Anterior cingulate cortex (tissue), 58 donors: ENCODE measurements at places on chromosomes 6 and 20.

DNA sequence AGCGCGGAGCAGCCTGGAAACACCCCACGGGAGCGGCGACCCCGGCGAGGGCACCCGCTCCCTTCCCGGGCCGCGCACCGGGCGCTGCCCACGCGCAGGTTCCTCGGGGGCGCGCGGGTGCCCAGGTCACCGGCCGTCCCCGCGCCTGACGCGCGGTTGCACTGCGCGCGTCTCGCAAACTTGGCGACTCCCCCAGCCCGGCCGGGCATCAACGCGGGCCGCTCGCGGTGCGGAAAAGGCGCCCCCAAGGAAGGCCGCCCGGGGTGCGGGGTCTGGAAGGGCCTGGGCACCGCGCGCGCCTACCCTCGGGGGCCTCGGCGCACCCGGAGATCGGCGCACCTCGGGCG, 555 bp upstream of the ZBTB46 start:
- DNase-seq: no peak

DNA sequence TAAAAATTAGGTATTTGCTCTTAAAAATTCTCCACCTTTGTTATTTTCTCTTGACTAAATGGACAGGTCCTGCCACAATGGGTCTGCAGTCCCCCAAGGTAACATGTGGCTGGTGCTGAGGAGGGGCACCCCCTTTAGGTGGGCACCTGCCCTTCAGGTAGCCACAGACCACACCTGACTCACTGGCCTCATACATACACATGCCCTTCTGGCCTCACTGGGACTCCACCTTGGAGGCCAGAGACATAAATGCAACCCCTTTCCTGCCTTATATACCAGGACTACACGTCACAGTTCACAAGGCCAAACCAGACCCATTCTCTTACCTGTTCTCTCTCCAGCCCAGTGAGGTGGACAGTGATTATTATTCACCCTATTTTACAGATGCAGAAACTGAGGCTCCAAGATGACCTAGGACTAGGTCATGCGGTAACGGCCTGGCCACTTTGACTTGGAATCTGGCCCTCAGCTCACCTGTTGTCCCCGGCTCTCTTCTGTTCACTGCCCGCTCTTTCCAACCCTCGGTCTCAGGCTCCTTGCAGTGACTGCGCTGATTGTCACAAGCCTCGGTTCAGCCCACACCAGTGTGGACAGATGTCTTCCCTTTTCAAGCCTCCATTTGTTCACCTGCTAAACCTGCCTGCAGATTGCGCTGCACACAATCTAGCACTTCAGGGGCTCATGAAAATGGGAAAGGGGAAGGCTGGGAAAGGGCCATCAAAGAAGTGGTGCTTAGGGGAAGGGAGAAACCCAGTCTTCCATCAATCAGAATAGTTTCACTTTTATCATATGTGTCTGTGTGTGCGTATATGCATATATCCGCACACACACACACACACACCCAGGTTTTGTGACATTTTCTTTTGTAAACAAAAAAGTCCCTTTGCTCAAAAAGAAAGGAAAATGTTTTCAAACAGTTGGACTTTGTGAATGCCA, 121.7 kb downstream of the BCAS1 start:
- DNase-seq: no peak

- DNase-seq: no peak
Measured at GRCh38 chr6:91669871-91670268, 1083.0 kb upstream of the MAP3K7 start.

DNA sequence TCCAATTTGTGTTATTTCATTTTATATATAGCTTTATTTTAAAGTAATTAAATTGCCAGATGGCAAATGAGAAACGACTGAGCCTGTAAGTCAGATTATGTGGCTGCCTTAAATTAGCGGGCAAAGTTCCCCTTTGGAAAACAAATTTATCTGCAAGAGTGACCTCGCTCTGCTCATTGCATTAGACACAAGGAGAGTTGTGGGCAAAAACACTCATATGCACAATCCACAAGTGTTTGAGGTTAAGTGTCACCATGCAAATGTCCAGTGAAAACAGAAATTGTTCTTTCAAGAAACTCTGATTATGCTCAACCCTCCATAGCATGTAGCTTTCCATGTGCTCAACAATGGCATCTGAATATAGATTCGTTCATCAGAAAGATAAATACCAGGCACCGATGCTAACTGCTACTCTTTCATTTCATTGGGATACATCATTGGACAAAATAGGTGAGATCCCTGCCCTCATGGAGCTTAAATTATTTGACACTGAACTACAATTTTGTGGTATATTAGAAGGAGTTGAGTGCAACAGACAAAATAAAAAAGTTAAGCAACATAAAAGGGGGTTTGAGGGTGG, 1.7 kb upstream of the NHSL1 start:
- DNase-seq: no peak

GRCh38 chr20:46774943-46775560, 65.6 kb downstream of the SLC2A10 start:
- DNase-seq: no peak

- DNase-seq: peak; percentile 5
Measured at GRCh38 chr6:37517411-37517812, 17.7 kb upstream of the CCDC167 start.

DNA sequence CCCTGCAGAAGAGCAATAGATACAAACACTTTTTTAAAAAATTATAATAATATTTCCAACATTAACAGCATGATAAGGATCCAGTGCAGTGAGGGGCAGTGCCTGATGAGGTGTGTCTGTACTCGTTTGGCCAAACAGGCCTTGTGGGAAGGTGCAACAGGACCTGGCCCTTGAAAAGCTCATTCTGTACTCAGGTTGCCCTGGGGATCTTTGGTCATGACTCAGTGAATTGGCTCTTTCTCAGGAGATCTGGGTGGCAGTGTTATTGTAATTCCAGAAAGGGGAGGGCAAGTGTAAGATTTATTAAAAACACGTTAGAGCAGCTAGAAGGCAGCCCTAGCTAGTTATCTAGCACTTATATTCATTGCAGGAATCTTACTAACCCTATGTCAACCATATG, 2.9 kb upstream of the SPINT3 start:
- no peak for DNase-seq

DNA sequence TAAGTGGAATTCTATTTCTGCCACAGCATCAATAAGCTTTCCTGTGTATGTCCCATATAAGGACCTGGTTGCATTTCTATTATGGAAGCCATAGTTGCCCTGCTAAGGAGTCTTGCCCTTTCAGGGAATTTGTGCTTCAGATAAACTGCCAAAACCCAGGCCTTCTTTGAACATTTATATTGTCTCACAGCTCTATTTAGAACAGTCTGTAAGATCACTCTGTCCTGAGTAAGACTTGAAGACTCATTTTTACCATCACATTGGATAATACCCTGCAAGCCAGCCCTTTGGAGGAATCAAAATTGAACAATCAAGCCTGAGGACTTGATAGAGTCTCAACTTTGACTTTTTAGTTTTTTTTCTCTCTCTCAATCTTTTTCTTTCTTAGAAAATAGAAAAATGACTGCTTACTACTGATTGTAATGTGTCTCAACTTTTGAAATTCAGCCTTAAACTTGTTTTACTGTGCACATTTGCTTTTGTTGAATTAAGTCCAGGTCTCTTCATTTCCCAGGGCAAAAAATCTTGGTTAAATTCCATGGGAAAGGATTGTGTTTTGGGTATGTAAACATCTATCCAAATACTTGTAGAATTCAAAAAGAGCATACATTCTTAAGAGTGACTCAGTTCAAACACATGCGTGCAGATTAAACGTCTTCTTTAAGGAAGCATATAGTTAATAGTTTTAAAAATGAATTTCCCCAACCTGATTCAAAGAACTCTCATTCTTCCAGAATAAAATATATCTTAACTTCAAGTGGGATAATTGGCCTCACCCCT, 91.2 kb downstream of the PLCB1 start:
- DNase-seq: no peak

DNA sequence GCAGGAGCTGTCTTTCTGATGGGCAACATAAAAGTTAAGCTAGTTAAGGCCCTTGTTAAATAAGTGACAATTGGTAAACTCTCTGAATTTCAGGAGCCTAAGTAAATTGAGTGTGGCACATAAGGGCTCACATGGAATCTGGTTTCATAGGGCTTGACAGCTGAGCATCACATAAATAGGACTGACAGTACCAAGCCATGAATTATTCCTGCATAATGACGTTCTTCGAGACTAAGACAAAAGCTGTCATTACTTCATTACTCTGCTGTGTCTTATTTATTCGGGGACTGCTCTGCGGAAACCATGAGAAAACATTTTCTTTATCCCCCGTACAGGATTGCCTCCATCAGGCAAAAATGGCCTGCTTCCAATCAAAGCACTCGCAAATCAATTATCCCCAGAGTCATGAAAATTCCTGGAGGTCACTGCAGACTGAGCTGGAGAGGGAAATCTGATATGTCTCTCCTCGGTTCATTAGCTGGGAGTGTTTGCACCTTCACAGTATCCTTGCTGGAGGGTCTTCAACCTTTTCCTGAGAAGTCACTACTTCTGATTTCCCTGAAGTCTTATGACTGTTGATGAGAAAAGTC, 311.4 kb downstream of the CDH26 start:
- no peak for DNase-seq

DNA sequence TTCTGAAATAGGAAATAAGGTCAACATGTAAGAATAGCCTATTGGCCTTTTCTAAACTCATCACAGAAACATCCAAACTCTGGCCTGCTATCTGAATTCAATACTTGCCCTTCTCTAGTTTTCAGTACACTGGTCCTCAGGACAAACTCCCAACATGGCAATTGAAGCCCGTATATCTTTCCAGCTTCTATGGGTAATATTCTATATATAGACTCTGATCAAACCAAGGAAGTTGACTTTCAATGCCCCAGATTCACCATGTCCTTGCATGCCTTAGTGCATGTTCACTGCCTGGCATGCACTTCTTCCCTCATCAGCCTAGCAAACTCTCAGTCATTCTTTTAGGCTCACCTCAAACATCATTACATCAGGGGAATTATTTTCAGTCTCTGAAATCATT, 73.2 kb downstream of the RSPO3 start:
- DNase-seq: no peak

GRCh38 chr6:14075095-14075503, 42.5 kb upstream of the CD83 start:
- DNase-seq: no peak

DNA sequence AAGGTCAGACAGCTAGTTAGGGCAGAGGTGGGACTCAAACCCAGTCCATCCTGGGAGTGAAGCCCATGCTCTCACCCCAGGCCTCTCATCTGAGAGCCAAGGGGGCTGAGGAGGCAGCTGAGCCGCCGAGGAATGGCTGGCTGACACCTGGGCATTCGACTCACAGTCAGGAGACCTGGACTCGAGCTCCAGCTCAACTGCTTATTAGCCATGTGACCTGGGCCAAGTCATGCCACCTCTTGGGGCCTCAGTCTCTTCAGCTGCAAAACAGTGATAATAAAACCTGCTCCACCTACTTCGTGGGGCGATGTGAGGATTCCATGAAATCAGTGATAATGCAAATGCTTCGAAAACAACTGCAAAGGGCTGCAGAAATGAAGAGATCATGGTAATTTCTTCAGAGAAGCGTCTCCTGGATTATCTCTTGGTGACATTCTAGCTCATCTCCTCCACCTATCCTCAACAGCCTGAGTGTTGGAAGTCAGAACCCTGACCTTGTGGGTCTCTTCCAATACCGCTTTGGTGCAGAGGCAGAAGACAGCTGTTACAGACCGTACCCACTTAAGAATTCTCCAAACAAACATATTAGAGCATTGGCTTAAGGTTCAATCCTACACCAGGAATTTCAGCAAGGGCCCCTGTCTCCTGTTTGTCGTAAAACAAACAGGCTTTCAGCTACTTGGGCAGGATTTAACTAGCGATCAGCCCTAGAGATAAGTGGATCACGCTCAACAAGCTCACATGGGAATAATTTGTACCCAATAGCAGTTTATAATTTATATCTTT, 60.0 kb upstream of the PIM1 start:
- DNase-seq: no peak

DNA sequence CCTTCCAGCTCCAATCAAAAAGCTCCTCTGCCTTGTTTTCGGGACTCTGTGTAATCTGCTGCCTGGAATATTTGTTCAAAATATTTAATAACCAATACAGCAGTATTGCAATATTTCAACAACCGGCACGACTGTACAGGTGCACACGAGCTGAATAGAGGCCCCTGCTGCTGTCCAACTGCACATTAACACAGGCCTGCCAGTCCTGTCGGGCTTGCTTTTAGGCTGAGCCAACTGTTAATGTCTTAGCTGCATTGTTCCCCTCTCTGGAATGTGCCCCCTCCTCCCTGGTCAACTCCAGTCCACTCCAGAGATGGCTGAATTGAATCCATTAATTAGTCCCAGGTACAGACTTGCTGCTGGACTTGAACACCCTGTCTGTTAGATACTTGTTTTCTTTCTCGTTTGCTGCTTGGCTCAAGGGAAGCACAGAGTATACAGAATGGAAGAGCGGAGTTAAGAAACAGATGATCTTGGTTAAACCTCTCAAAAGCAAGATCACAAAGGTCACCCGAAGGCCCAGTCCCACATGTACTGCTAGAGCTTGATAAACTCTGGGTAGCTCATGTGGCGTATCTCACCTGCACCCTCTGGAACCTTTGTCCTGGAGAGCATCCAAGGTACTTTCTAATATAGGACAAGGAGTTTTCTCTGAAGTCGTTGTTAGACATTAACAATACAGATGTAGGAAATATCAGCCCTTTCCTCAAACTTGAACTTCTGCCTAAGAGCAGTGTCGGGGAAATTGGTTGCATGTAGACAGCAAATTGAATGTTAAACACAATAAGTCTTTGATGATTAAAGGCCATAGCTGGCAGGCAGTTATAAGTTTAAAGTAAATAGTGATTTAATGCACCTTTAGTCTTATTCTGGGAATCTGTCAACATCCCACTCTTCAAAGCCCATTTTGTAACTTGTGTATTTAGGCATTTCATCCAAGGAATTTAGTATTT, 31.9 kb downstream of the SHLD1 start:
- no peak for DNase-seq

- DNase-seq: no peak
Measured at GRCh38 chr20:23152308-23152892, 66.3 kb upstream of the CD93 start.

- DNase-seq: no peak
Measured at GRCh38 chr6:158416883-158417759, 104.9 kb downstream of the TULP4 start.

DNA sequence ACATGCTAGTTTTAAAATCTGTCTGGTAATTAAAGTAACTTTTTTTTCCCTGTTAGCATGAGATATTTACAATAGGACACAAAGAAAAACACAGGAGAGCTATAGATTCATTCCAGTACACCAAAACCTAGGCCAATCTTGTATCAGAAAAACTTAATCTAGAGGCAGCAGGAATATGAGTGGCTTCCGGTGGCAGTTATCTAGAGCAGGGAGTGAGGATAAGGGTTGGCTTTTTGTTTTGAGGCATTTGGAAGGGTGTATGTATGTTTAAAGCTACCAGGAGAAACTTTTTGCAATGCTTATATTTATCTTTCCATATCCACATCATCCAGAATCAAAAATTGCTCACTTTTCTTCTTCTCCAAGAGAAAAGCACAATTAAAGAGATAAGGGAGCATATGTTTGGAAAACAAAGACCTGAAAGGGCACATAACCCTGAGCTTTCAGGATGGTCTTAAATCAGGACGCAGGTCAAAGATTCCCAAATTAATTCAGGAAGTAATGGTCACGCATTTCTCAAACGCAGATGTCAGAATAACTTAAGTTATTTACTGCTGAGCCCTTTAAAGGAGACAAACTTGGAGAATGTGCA, 13.1 kb downstream of the TFAP2A start:
- DNase-seq: no peak

GRCh38 chr6:13611715-13612114, 3.4 kb upstream of the NOL7 start:
- DNase-seq: no peak
